Fibroblast of lung (primary cell): ENCODE measurements at places on chromosomes 5 and 9. TPM values are rescaled to one million over a fixed set of nuclear protein-coding genes. Genes with fewer than 3 reads are reported as not detected.

Gene HNRNPH1
- total RNA-seq = 630 and 689 TPM in 2 replicates

Gene SLC34A1
- total RNA-seq = not detected in 2 replicates

Gene NCS1
- 37.5 and 52.0 TPM in 2 replicates for total RNA-seq

Gene MYMK
- not detected in 2 replicates for total RNA-seq

Gene ISL1
- total RNA-seq = not detected in 2 replicates

Gene RFK
- total RNA-seq = 21.3 and 22.8 TPM in 2 replicates

Gene TXNDC8
- not detected in 2 replicates for total RNA-seq
